HepG2 (cell line): ENCODE measurements at places on chromosomes 6 and 20. TPM values are rescaled to one million over a fixed set of nuclear protein-coding genes. Genes with fewer than 3 reads are reported as not detected.

- peaks cover 36% of the 10 kb centered on the region for H3K27me3 ChIP-seq
- DNase-seq = no peak
- H3K36me3 ChIP-seq = no peaks in the 10 kb centered on the region
- no peaks in the 10 kb centered on the region for H3K4me1 ChIP-seq
- H3K27ac ChIP-seq = no peak overlapping the region
These were observed 126.2 kb upstream of the ARID1B start for GRCh38 chr6:156650896-156651390.

DNA sequence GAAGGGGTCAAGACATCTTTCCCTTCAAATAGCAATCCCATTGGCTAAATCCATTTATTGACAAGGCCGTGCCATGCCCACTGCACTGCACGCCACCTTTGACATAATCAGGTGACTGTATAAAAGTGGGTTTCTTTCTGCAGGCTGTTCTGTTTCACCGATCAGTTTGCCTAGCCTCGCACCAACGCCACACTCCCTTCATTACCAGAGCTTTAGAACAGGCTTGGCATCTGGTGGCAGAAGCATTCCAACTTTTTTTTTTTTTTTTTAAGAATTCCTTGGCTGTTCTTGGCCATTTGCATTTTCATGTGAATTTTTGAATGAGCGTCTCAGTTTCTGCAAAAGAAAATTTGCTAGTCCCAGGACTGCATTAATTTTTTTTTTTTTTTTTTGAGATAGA is 78.1 kb downstream of the PPP1R3G start:
- no peaks in the 10 kb centered on the region for H3K36me3 ChIP-seq
- no peak for DNase-seq
- no peaks in the 10 kb centered on the region for H3K27me3 ChIP-seq
- no peaks in the 10 kb centered on the region for H3K4me1 ChIP-seq
- H3K27ac ChIP-seq = no peak overlapping the region

- no peak overlapping the region for H3K27ac ChIP-seq
- H3K36me3 ChIP-seq = no peaks in the 10 kb centered on the region
- peaks cover 7% of the 10 kb centered on the region for H3K4me1 ChIP-seq
- H3K4me3 ChIP-seq = peak overlapping the region; percentile 67
- peak; percentile 29 for DNase-seq
These were observed 11.3 kb upstream of the TFAP2A start for GRCh38 chr6:10425975-10426780.

GRCh38 chr6:17638212-17638715 is 38.2 kb downstream of the FAM8A1 start:
- H3K36me3 ChIP-seq = peaks cover 23% of the 10 kb centered on the region
- no peak overlapping the region for H3K4me3 ChIP-seq
- no peak for DNase-seq

GRCh38 chr6:135651964-135652755 is 154.6 kb upstream of the AHI1 start:
- no peak for DNase-seq
- no peaks in the 10 kb centered on the region for H3K4me1 ChIP-seq
- no peaks in the 10 kb centered on the region for H3K36me3 ChIP-seq
- no peak overlapping the region for H3K4me3 ChIP-seq

GRCh38 chr6:100461278-100461916 is 3.3 kb downstream of the SIM1 start:
- H3K36me3 ChIP-seq = no peaks in the 10 kb centered on the region
- no peak for DNase-seq
- peaks cover 2% of the 10 kb centered on the region; the same call in 1 of the 2 replicates for H3K4me1 ChIP-seq

GRCh38 chr6:114151064-114151690 is 180.2 kb upstream of the HDAC2 start:
- peaks cover 32% of the 10 kb centered on the region for H3K4me1 ChIP-seq
- H3K27me3 ChIP-seq = no peaks in the 10 kb centered on the region
- no peaks in the 10 kb centered on the region for H3K36me3 ChIP-seq
- H3K27ac ChIP-seq = no peak overlapping the region
- H3K4me3 ChIP-seq = no peak overlapping the region

GRCh38 chr6:154161689-154162088 is 122.6 kb downstream of the OPRM1 start:
- H3K4me3 ChIP-seq = no peak overlapping the region
- no peaks in the 10 kb centered on the region for H3K27me3 ChIP-seq
- DNase-seq = no peak
- no peaks in the 10 kb centered on the region for H3K36me3 ChIP-seq
- H3K4me1 ChIP-seq = no peaks in the 10 kb centered on the region

DNA sequence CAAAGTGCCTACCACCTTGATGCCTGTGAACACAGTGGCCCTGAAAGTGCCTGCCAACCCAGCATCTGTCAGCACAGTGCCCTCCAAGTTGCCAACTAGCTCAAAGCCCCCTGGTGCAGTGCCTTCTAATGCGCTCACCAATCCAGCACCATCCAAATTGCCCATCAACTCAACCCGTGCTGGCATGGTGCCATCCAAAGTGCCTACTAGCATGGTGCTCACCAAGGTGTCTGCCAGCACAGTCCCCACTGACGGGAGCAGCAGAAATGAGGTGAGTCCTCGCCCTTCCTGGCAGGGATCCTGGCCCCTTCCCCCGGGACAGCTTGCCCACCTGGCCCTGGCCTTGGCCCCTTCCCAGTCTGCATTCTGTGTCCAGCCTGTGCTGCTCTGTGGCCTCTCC is 17.9 kb downstream of the MAVS start:
- no peak overlapping the region for H3K27ac ChIP-seq
- no peak overlapping the region for H3K4me3 ChIP-seq
- peaks cover 56% of the 10 kb centered on the region for H3K36me3 ChIP-seq
- no peak for DNase-seq
- no peaks in the 10 kb centered on the region for H3K4me1 ChIP-seq

- no peak overlapping the region for H3K27ac ChIP-seq
- DNase-seq = no peak
- H3K4me3 ChIP-seq = no peak overlapping the region
- no peaks in the 10 kb centered on the region for H3K27me3 ChIP-seq
- no peaks in the 10 kb centered on the region for H3K4me1 ChIP-seq
These were observed 33.0 kb downstream of the RIPOR2 start for GRCh38 chr6:24902782-24903181.

DNA sequence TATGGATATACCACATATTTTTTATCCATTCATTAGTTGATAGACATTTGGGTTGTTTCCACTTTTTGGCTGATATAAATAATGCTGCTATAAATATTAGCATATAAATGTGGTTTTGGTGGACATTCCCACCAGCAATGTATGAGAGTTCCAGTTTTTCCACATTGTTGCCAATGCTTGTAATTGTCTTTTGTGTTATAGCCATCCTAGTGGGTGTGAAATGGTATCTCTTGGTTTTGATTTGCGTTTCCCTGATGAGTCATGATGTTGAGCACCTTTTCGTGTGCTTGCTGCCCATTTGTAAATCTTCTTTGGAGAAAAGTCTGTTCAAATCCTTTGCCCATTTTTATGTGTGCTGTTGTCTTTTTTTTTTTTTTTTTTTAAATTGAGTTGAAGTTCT is 54.4 kb downstream of the DHX35 start:
- no peak overlapping the region for H3K4me3 ChIP-seq
- no peak overlapping the region for H3K27ac ChIP-seq
- no peaks in the 10 kb centered on the region for H3K27me3 ChIP-seq
- no peak for DNase-seq

DNA sequence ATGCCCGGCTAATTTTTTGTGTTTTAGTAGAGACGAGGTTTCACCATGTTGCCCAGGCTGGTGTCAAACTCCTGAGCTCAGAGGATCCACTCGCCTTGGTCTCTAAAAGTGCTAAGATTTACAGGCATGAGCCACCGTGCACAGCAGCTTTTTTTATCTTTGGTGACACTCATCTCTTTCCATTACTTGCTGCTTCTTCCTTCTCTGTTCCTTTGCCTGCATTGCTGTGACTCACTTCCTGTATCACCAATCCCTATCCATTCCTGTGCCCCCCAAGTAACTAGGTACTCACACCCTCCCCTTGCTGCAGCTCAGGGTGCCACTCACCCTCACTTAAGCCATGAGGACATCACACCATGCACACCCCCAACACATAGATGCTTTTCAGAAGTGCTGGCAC is 24.6 kb downstream of the KHDC1L start:
- no peak overlapping the region for H3K4me3 ChIP-seq
- DNase-seq = no peak
- no peaks in the 10 kb centered on the region for H3K4me1 ChIP-seq
- no peaks in the 10 kb centered on the region for H3K27me3 ChIP-seq
- H3K27ac ChIP-seq = no peak overlapping the region
- no peaks in the 10 kb centered on the region for H3K36me3 ChIP-seq

DNA sequence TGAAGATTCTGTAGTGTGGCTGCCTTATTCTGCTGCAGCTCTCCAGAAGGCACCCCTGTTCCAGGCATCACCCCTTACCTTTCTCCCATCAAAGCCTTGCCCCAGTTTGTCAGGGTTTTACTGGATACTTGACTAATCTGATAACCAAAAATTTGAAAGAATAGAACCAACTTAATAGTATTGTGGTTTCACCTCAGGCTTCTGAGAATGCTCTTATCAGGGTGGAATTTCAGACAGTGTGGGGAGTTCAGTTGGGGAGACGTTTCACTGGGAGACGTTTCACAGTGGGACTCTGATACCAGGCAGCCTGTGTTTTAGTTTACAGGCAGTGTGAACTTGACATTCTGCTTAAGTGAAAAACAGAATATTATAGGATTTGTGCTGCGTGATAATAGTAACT is 50.5 kb downstream of the SCAND1 start:
- H3K27me3 ChIP-seq = no peaks in the 10 kb centered on the region
- H3K4me3 ChIP-seq = no peak overlapping the region
- no peak for DNase-seq
- H3K4me1 ChIP-seq = no peaks in the 10 kb centered on the region
- no peak overlapping the region for H3K27ac ChIP-seq

- peak overlapping the region; percentile 90 for H3K27ac ChIP-seq
- peaks cover 34% of the 10 kb centered on the region for H3K4me1 ChIP-seq
- H3K4me3 ChIP-seq = peak overlapping the region; percentile 61; the same call in 1 of the 2 replicates
- H3K27me3 ChIP-seq = no peaks in the 10 kb centered on the region
- H3K36me3 ChIP-seq = peaks cover 5% of the 10 kb centered on the region
- DNase-seq = peak; percentile 81
These were observed 35.4 kb upstream of the MAPK13 start for GRCh38 chr6:36094753-36095496.

- no peak for DNase-seq
- no peaks in the 10 kb centered on the region for H3K36me3 ChIP-seq
- peaks cover 1% of the 10 kb centered on the region; the same call in 1 of the 2 replicates for H3K27me3 ChIP-seq
- no peak overlapping the region for H3K4me3 ChIP-seq
- H3K27ac ChIP-seq = no peak overlapping the region
- H3K4me1 ChIP-seq = peaks cover 2% of the 10 kb centered on the region
These were observed 167.0 kb upstream of the MYLIP start for GRCh38 chr6:15961635-15962448.

DNA sequence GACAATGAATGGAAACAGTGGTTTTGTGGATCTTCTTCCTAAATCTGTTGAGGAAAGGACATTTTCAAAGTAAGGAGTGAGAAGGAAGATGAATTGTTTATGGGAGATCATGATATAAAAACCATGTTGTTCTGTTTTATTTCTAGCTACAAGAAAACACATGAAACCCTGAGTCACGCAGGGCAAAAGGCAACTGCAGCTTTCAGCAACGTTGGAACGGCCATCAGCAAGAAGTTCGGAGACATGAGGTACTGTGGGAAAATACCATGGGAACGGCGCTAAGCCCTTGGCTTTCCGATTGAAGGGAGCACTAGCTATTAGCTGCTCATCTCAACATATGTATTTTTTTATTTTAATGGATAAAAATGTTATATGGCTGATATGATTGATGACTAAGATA is 53.6 kb downstream of the HDDC2 start:
- no peaks in the 10 kb centered on the region for H3K36me3 ChIP-seq
- H3K4me3 ChIP-seq = no peak overlapping the region
- no peak for DNase-seq
- H3K4me1 ChIP-seq = no peaks in the 10 kb centered on the region

DNA sequence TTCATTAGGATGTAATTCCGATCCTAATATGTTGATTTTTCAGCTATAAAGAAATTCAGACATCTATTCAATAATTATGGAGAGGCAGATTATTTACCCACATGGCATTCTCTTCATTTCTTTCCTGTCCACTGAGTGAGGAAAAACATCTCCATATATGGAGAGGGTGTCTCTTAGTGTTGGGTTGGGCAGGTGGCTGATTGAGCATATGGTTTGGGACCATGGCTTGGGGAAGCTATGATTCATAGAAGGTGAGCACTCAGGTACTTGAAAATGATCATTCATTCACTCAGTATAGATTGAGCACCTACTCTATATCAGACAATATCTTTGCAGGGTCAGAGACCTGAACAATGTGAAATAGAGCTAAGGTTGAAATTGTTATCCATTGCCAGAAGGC is 41.3 kb upstream of the IL20RA start:
- H3K36me3 ChIP-seq = no peaks in the 10 kb centered on the region
- DNase-seq = no peak
- no peak overlapping the region for H3K4me3 ChIP-seq
- no peaks in the 10 kb centered on the region for H3K4me1 ChIP-seq
- H3K27me3 ChIP-seq = no peaks in the 10 kb centered on the region; the same call in 1 of the 2 replicates

DNA sequence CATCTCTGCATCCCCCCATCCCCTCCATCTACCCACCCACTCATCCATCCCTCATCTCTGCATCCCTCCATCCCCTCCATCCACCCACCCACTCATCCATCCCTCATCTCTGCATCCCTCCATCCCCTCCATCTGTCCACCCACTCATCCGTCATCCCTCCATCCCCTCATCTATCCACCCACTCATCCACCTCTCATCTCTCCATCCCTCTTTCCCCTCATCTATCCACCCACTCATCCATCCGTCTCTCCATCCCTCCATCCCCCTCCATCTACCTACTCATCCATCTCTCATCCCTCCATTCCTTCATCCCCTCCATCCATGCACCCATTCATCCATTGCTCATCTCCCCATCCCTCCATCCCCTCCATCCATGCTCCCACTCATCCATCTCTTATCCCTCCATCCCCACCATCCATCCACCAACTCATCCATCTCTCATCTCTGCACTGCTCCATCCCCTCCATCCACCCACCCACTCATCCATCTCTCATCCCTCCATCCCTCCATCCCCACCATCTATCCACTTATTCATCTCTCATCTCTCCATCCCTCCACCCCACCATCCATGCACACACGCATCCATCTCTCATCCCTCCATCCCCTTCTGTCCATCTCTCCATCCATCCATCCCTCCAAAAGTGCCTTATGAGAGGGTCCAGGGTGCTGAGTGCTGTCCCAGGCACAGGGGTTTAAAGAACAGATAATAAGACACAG is 51.4 kb downstream of the WDR27 start:
- no peak overlapping the region for H3K4me3 ChIP-seq
- no peaks in the 10 kb centered on the region for H3K4me1 ChIP-seq
- H3K27ac ChIP-seq = no peak overlapping the region
- no peaks in the 10 kb centered on the region for H3K27me3 ChIP-seq

- no peaks in the 10 kb centered on the region for H3K27me3 ChIP-seq
- peaks cover under 1% of the 10 kb centered on the region; the same call in 1 of the 2 replicates for H3K4me1 ChIP-seq
- DNase-seq = no peak
- no peak overlapping the region for H3K4me3 ChIP-seq
- no peak overlapping the region for H3K27ac ChIP-seq
These were observed 17.4 kb downstream of the SCML4 start for GRCh38 chr6:107806691-107807090.

Gene MUC21
- total RNA-seq = not detected in 2 replicates

Gene MAFB
- total RNA-seq = 0.11 and 0.18 TPM in 2 replicates

Gene LST1
- not detected in 2 replicates for total RNA-seq

Gene PTCRA
- not detected in 2 replicates for total RNA-seq

Gene TSBP1
- not detected in 2 replicates for total RNA-seq

Gene ADGRB3
- total RNA-seq = not detected in 2 replicates
